Natural killer cell treated with Interleukin-12 subunit alpha and Interleukin-12 subunit beta and Interleukin-15 and Interleukin-18, amount 100 ng/mL, for 72 hours (primary cell): ENCODE measurements at places on chromosomes 3 and 15.

- no peak overlapping the region for H3K4me3 ChIP-seq
- H3K27ac ChIP-seq, result no peak overlapping the region
- no peaks in the 10 kb centered on the region for H3K36me3 ChIP-seq
- DNase-seq, result no peak
- peaks cover 10% of the 10 kb centered on the region for H3K27me3 ChIP-seq
These were observed 83.6 kb downstream of the SLC7A14 start for GRCh38 chr3:170502297-170502696.

GRCh38 chr3:100912976-100913545 is 80.2 kb downstream of the ABI3BP start:
- DNase-seq, result no peak
- H3K4me3 ChIP-seq, result no peak overlapping the region
- H3K4me1 ChIP-seq, result no peaks in the 10 kb centered on the region
- H3K36me3 ChIP-seq, result no peaks in the 10 kb centered on the region
- peaks cover 4% of the 10 kb centered on the region for H3K27me3 ChIP-seq

GRCh38 chr3:141426404-141427034 is 58.2 kb downstream of the ZBTB38 start:
- H3K4me3 ChIP-seq, result no peak overlapping the region
- peaks cover 14% of the 10 kb centered on the region for H3K4me1 ChIP-seq
- no peaks in the 10 kb centered on the region for H3K27me3 ChIP-seq
- H3K36me3 ChIP-seq, result no peaks in the 10 kb centered on the region

- peaks cover 72% of the 10 kb centered on the region for H3K4me1 ChIP-seq
- H3K36me3 ChIP-seq, result no peaks in the 10 kb centered on the region
- peak overlapping the region; percentile 92 for H3K27ac ChIP-seq
- H3K4me3 ChIP-seq, result peak overlapping the region; percentile 69
- H3K27me3 ChIP-seq, result no peaks in the 10 kb centered on the region
These were observed 34.1 kb downstream of the ZNF710 start for GRCh38 chr15:90035095-90035839.

DNA sequence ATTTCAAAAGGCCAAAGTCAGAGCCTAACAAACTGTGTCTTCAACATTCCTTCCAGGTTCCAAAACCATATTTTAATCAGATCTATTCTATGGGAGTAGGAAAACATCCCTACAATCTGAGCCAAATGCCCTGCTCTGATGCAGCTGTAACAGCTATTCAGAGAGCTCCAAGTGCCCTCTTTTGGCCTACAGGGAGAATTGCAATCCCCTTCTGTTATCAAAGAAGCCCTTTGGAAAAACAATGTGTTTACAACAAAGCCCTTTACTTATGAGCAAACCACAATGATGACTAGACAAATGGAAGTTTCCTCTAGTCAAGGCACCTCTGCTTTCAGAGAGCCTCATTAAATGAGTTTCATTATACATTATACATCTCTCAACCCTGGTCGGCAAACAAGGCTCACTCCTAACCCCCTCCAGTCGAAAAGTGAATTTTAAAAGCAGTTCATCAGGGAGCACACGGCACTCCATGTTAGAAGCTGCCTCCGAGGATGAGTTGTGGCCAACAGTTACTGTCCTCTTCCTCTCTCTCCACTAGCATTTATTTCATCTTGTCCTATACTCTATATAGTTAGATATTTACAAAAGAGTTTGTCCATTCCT is 42.6 kb upstream of the TMCO5A start:
- no peak for DNase-seq
- H3K36me3 ChIP-seq, result no peaks in the 10 kb centered on the region
- no peaks in the 10 kb centered on the region for H3K27me3 ChIP-seq
- H3K4me3 ChIP-seq, result no peak overlapping the region
- no peak overlapping the region for H3K27ac ChIP-seq
- H3K4me1 ChIP-seq, result no peaks in the 10 kb centered on the region

GRCh38 chr15:20645956-20646355 is 104.4 kb upstream of the GOLGA6L6 start:
- no peak overlapping the region for H3K4me3 ChIP-seq
- no peaks in the 10 kb centered on the region for H3K4me1 ChIP-seq
- H3K36me3 ChIP-seq, result no peaks in the 10 kb centered on the region
- peak; percentile 65 for DNase-seq
- H3K27ac ChIP-seq, result no peak overlapping the region
- no peaks in the 10 kb centered on the region for H3K27me3 ChIP-seq

DNA sequence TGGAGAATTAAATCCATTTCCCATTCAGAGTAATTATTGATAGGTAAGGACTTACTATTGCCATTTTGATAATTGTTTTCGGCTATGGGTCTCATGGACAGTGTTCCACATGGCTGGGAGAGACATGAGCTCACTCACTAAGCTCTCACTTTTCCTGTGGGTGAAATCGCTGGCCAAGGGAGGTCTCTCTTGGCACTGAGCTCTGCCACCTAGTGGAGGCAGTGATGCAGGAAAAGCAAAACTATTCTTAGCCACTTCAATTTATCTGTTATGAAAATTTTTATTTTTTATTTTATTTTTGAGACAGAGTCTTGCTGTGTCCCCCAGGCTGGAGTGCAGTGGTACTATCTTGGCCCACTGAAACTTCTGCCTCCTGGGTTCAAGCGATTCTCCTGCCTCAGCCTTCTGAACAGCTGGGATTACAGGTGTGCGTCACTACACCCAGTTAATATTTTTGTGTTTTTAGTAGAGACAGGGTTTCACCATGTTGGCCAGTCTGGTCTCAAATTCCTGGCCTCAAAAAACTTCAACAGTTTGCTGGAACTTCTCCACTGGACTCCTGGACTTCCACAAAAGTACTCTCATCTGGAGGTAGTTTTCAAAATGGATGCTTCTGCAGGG is 4.7 kb upstream of the RNF13 start:
- peaks cover 8% of the 10 kb centered on the region for H3K4me1 ChIP-seq
- peak; percentile 70 for DNase-seq
- no peak overlapping the region for H3K27ac ChIP-seq
- no peaks in the 10 kb centered on the region for H3K36me3 ChIP-seq

DNA sequence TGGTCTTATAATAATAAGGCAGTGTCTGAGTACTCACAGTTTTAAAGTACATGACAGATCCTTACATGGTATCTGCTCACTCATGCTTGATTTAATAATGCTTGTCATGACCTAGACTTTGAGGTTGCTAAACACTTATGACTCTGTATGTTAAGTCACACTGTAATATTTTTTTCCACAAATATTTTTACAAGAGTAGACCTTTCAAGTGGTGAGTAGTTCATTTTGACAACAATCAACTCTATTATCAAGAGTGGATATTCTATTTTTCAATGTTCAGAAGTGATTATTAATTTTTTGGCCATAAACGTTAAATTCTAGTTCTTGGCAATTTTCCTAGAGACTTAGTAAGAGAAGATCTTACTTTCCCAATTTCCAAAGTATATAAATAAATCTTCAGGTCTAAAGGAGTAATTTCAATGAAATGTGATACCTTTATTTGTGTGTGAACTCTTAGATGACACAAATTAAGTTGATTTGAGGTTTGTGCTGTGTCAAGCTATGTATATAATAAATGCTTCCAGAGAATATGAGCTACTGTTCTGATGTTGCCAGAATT is 104.5 kb downstream of the NLGN1 start:
- no peaks in the 10 kb centered on the region for H3K4me1 ChIP-seq
- DNase-seq, result no peak
- H3K36me3 ChIP-seq, result no peaks in the 10 kb centered on the region
- no peak overlapping the region for H3K27ac ChIP-seq
- H3K4me3 ChIP-seq, result no peak overlapping the region

GRCh38 chr15:90557186-90558084 is 27.7 kb downstream of the CRTC3 start:
- no peaks in the 10 kb centered on the region for H3K27me3 ChIP-seq
- no peak for DNase-seq
- no peak overlapping the region for H3K4me3 ChIP-seq
- H3K4me1 ChIP-seq, result peaks cover 47% of the 10 kb centered on the region
- peak overlapping the region; percentile 15 for H3K27ac ChIP-seq

- DNase-seq, result no peak
- H3K4me3 ChIP-seq, result no peak overlapping the region
- peaks cover 16% of the 10 kb centered on the region for H3K4me1 ChIP-seq
- no peak overlapping the region for H3K27ac ChIP-seq
- H3K36me3 ChIP-seq, result no peaks in the 10 kb centered on the region
These were observed 3.6 kb upstream of the SMAD6 start for GRCh38 chr15:66698318-66698961.

GRCh38 chr3:184315543-184315867 is 1.1 kb downstream of the EIF4G1 start:
- peaks cover 28% of the 10 kb centered on the region for H3K4me1 ChIP-seq
- DNase-seq, result no peak
- H3K27ac ChIP-seq, result peak overlapping the region; percentile 58
- peaks cover 15% of the 10 kb centered on the region for H3K36me3 ChIP-seq

DNA sequence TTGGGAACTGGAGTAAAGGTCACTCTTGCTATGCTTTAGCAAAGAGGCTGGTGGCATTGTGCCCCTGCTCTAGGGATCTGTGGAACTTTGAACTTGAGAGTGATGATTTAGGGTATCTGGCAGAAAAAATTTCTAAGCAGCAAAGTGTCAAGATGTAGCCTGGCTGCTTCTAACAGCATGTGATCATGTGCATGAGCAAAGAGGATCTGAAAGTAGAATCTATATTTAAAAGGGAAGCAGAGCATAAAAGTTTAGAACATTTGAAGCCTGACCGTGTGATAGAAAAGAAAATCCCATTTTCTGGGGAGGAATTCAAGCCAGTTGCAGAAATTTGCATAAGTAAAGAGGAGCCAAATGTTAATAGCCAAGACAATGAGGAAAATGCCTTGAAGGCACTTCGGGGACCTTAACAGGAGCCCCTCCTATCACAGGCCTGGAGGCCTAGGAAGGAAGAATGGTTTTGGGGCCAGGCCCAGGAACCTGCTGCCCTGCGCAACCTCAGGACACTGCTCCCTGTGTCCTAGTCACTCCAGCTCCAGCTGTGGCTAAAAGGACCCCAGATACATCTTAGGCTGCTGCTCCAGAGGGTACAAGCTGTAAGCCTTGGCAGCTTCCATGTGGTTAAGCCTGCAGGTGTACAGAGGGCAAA is 212.2 kb upstream of the LINGO1 start:
- DNase-seq, result peak; percentile 16
- H3K4me3 ChIP-seq, result no peak overlapping the region
- H3K27ac ChIP-seq, result no peak overlapping the region

DNA sequence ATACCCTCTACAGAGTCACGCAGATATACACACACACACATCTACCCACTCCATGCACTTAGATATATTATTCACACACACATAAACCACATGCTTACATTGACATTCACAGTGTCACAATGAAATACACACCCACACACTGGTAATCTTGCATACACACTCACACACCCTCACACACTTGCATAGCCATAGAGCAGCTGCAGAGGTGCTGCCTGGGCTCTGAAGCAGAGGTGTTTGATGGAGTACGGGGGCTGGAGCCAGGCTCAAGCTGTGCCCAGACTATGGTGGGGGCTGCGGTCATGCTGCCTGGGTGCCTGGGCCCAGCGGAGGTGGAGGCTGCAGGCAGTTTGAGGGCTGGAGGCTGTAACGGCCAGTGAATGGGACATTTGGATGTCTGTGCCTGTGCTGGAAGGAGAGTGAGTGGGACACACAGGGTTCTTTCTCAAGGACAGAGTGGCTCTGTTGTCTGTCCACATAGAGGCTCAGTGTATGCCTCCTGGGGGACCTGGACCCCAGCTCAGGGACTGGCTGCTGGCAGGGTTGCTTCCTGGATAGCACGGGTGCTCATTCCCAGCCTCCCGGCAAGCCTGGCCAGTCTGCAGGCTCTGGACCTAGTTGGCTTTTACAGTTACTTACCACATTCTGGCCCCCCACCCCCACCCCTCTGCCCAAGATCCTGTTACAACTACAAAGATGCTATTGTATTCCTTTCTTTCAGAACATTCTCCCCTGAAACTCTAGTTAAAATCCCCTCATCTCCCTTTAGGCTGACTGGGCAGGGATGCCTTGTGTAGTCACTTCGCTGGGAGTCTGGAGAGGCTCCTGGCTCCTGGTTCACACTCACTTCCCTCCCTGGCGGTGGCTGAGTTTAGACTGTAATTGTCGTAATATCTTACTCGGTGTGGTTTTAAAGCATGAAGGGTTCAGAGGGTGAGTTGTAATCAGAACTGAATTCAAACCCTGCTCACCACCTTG is 12.5 kb downstream of the GASK1A start:
- no peak overlapping the region for H3K4me3 ChIP-seq
- peaks cover 8% of the 10 kb centered on the region for H3K27me3 ChIP-seq
- no peak overlapping the region for H3K27ac ChIP-seq

DNA sequence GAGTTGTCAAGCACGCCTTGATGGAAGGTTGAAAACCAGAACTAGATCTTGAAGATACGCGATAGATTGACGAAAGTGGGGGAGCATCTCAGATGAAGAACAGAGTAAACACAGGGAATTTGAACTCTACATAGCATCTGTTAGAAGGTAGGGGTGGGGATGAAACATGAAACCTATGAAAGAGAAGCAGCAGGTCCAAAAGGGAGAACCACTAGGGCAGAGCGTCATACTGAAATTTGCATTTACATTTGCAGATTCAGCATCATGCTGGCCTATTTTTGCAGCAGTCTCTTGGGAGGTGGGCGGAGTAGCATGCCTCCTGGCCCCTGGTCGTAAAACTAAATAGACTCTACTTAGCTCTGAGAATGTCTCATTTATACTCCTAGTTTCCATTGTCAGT is 46.1 kb upstream of the RASGRP1 start:
- DNase-seq, result peak; percentile 72
- no peaks in the 10 kb centered on the region for H3K27me3 ChIP-seq
- peak overlapping the region; percentile 92 for H3K27ac ChIP-seq
- H3K4me3 ChIP-seq, result peak overlapping the region; percentile 79

GRCh38 chr3:11651900-11652299 is 8.2 kb upstream of the VGLL4 start:
- no peak overlapping the region for H3K4me3 ChIP-seq
- no peaks in the 10 kb centered on the region for H3K27me3 ChIP-seq
- H3K4me1 ChIP-seq, result peaks cover 5% of the 10 kb centered on the region
- H3K27ac ChIP-seq, result no peak overlapping the region
- no peaks in the 10 kb centered on the region for H3K36me3 ChIP-seq
- DNase-seq, result no peak

DNA sequence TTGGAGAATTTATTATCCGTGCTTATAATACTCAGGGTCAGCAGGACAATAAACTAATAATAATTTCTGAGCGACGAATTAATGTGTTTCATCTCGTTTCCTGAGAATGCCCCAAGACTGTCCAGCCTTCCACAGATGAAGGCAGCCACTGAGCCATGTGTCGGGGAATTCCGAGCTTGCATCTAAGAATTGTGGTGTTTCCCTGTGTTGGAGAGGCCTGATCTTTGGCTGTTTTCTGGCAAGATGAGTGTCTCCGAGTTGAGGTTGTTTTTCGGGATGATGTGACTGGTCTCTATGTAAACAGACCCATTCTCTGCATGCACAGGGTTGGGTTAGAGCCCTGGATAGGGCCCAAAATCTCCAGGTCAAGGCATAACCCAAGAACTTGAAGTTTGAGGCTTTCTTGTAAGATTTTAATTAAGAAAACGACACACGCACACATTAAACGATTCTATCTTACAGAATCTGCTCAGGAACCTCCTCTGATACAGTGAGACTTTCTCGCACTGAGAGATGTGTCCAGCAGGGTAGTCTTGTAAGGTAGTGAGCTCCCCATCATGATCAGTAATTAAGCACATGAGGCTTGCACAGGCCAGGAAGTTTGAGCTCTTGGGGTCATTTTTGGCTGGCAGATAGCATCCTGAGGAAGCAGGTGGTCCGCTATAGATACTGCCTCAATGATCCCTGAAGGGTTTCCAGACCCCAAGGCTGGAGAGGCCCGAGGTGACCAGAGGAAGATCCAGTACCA is 14.4 kb downstream of the FGD5 start:
- H3K36me3 ChIP-seq, result no peaks in the 10 kb centered on the region
- H3K27ac ChIP-seq, result no peak overlapping the region
- no peaks in the 10 kb centered on the region for H3K4me1 ChIP-seq
- H3K27me3 ChIP-seq, result peaks cover 20% of the 10 kb centered on the region
- DNase-seq, result no peak
- no peak overlapping the region for H3K4me3 ChIP-seq
